ENCODE measurements at places on chromosomes 4 and X.

DNA sequence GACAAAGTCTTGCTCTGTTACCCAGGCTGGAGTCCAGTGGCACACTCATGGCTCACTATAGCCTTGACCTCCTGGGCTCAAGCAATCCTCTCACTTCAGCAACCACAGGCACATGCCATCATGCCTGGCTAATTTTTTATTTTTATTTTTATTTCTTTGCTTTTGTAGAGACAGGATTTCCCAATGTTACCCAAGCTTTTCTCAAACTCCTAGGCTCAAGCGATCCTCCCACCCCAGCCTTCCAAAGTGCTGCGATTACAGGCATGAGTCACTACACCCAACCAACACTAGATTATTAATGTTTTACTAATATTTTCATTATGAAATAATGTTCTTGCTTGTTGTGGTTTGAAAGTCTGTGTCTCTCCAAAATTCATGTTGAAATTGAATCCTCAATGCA lies 5.2 kb upstream of the ACTRT1 start:
- no peaks in the 10 kb centered on the region for H3K4me1 ChIP-seq
- no peaks in the 10 kb centered on the region for H3K36me3 ChIP-seq
- H3K27me3 ChIP-seq: no peaks in the 10 kb centered on the region
- H3K4me3 ChIP-seq: no peak overlapping the region

DNA sequence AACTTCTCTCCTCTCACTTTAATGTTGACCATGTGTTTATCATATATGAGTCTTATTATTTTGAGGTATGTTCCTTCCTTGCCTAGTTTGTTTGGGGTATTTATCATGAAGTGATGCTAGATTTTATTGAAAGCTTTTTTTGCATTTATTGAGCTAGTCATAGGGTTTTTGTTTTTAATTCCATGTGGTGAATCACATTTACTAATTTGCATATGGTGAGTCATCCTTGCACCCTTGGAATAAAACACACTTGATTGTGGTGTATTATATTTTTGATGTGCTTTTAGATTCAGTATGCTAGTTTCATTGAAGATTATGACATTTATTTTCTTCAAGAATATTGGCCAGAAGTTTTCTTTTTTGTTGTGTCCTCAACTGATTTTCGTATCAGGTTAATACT lies 464.6 kb downstream of the PCDH18 start:
- no peaks in the 10 kb centered on the region for H3K4me1 ChIP-seq
- no peaks in the 10 kb centered on the region for H3K27me3 ChIP-seq
- DNase-seq: no peak
- no peak overlapping the region for H3K27ac ChIP-seq
- no peak overlapping the region for H3K4me3 ChIP-seq

GRCh38 chrX:107666931-107667330 lies 38.6 kb downstream of the PRPS1 start:
- H3K4me1 ChIP-seq: no peaks in the 10 kb centered on the region
- no peak overlapping the region for H3K4me3 ChIP-seq
- H3K27me3 ChIP-seq: no peaks in the 10 kb centered on the region
- H3K27ac ChIP-seq: no peak overlapping the region
- H3K36me3 ChIP-seq: no peaks in the 10 kb centered on the region

GRCh38 chr4:25769251-25769650 lies 93.5 kb downstream of the SEL1L3 start:
- no peak for DNase-seq
- no peaks in the 10 kb centered on the region for H3K36me3 ChIP-seq
- H3K4me3 ChIP-seq: no peak overlapping the region
- H3K27ac ChIP-seq: no peak overlapping the region
- H3K27me3 ChIP-seq: no peaks in the 10 kb centered on the region

GRCh38 chr4:155442267-155443105 lies 65.7 kb upstream of the MAP9 start:
- no peaks in the 10 kb centered on the region for H3K27me3 ChIP-seq
- no peaks in the 10 kb centered on the region for H3K36me3 ChIP-seq
- H3K4me1 ChIP-seq: no peaks in the 10 kb centered on the region
- DNase-seq: peak; percentile 77

Data from breast epithelium (tissue), 4 donors.